Fibroblast of skin of scalp (primary cell): ENCODE measurements at places on chromosomes 7 and 10.
A peak's percentile ranks its signal among the peaks of the same experiment; 100 is the strongest.

GRCh38 chr10:1488970-1489548, 248.3 kb downstream of the ADARB2 start:
- DNase-seq, result no peak

DNA sequence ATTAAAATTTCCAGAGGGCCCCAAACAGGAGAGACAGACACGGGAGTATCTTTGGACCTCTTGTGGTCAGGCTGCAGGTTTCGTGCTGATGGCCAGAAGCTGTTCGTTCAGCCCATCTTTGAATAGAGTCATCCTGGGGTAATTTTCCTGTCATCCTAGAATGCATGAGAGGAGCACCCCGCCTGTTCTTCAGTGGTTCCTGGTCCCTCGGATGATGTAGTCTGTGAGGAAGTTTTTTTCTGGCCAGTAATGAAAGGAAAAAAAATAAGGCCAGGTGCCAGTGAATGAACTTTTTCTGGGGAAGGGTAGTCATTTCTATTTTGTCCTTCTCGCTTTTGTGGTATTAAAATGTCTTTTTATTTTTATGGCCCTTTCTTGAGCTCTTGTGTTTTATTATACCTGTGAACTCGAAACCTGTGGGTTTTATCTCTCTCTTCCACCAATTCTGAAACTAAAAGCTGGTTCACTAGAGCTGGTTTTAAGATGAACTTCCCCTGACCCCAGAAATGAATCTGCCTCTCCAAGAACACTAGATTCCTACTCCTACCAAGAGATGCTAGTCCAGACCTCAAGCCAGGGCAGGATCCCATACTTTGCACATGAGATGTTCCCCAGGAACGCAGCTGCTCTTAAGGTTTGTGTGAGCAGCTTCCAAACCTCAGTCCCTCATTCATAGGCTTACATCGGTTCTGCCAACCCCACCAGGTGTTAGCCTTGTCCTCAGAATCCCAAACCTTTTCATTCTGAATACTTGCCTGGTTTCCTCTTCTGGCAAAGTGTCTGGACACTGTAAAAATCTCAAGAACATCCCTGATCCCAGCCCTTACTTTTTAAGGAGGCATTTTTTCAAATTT, 15.4 kb upstream of the MEST start:
- no peak for DNase-seq

GRCh38 chr7:69309601-69310000, 288.7 kb upstream of the AUTS2 start:
- DNase-seq, result peak; percentile 4

GRCh38 chr7:3836855-3837254, 535.8 kb downstream of the SDK1 start:
- no peak for DNase-seq

GRCh38 chr7:82050792-82051191, 280.9 kb upstream of the HGF start:
- DNase-seq, result peak; percentile 55

DNA sequence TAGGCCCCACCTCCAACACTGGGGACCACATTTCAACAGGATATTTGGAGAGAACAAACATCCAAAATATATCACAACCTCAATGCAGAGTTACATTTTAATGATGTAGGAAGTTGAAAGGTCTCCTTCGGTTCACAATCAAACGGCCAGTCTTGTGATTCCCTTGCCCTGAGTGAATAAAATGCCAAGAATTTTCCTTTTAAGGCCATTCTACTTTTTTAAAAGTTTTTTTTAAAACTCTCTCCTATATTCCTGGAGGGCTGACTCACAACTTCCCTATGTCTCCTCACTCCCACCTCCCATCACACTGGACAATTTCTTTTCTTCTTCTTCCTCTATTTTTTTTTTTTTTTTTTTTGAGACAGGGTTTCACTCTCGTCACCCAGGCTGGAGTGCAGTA, 693.6 kb upstream of the AUTS2 start:
- peak; percentile 62 for DNase-seq

- peak; percentile 52 for DNase-seq
Measured at GRCh38 chr7:29748286-29749099, 57.8 kb upstream of the WIPF3 start.

DNA sequence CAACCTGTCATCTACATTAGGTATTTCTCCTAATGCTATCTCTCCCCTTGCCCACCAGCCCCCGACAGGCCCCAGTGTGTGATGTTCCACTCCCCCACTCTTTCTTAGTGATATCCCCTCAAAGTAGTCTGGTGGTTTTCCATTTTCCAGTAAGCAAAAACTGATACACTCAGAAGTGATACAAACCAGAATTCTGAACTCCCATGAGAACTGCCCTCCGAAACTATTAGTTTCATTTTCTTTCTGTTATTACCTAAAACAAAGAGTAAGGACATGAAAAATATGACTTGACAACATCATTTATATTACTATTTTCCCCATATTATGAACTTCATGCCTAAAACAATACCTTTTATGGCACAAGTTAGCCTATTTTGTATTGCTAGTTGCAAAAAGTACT, 175.0 kb downstream of the OTUD1 start:
- no peak for DNase-seq

DNA sequence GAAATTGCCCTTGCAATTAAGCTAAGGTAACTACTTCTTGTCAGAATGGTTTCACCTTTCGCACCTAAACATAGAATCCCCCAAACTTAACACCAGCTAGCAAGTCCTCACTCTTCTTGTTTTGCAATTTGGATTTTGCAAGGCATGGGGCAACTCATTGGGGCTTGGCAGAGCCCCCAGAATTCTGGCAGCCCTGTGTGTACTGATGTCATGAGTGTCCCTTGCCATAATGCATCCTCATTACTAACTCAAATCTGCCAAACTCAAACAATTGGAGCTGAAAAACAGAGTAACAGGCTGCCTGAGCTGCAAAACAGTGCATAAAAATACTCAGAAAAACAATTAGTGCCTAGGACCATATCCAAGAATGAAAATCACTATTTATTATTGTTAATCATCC, 7.9 kb upstream of the XPNPEP1 start:
- no peak for DNase-seq

- no peak for DNase-seq
Measured at GRCh38 chr7:72080341-72080766, 331.8 kb downstream of the CALN1 start.

- no peak for DNase-seq
Measured at GRCh38 chr7:141387521-141388217, 163.5 kb upstream of the AGK start.

DNA sequence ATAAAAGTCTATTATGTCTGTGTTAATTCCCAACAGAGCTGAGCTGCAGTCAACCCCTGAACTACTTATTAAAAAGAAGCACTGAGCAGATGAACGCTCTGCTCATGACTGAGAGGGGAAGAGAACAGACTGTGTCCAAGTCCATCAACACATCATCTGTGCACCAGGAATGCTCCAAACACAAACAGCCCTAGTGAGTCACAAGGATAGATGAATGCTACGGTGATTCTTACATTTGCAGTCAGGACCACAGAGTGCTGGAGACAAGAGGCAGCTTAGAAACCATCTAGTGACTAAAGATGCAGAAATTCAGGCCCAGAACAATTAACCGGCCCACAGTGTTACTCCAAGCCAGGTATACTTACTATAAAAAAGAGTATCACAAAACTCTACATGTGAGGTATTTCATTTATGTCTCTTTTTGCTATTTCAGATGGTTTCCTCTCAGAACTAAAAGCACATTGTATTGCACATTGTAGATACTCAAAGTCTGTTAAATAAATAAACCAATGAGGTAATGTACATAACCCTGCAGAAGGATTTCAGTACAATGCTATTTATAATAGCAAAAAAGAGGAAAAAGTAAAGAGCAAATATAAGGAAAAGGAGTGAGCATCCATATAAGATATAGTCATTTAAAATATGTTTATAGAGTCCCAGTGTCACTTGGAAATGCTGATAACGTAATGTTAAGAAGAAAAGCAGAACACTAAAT, 159.2 kb downstream of the KCNMA1 start:
- peak; percentile 87 for DNase-seq
